ENCODE measurements at places on chromosomes 1 and 21. TPM values are rescaled to one million over a fixed set of nuclear protein-coding genes. Genes with fewer than 3 reads are reported as not detected.

TMEM269 gene
- total RNA-seq: not detected

CD101 gene
- 0.10 TPM for total RNA-seq

PLEKHN1 gene
- total RNA-seq: 0.65 TPM

LCE3E gene
- total RNA-seq: not detected

COL24A1 gene
- total RNA-seq: not detected

CLCA1 gene
- not detected for total RNA-seq

HAO2 gene
- not detected for total RNA-seq

All from vein endothelial cell (primary cell).